Epithelial cell of esophagus (primary cell): ENCODE measurements at places on chromosomes 11 and 22.

DNA sequence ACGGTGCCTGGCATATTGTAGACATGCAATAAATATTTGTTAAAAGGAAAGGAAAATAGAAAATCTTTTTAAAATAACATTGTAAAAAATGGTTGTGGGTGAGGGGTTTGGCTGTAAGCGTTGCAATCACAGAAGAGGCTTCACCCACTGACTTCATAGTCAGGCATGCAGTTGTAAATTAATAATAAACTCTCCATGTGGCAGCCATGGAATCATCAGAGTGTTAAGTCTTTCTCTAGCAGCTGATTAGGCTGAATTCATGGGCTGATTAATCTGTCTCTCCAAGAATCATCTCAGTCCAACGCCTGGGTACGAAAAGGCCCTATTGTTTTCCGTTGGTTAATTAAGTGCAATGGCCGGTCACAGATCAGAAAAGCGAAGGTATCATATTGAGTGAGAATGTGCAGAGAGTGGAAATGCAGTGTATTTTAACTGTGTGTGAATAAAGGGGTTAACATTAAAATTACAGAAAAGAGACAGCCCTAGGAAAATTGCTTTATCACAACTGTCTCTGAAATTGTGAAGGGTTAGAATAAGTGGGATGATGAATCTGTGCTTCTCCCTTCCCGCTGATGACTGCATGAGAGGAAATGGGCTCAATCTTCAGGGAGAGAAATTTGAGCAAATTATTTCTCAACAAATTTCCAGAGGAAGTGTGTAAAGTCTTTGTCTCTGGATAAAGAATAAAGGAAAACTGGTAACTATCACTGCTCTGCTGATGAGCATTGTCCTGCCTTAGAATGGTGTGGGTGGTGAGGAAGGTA lies 269.0 kb downstream of the FAM76B start:
- no peak for DNase-seq

- DNase-seq: no peak
Observed at GRCh38 chr11:59356561-59356960, 2.1 kb upstream of the OR5AN1 start.

DNA sequence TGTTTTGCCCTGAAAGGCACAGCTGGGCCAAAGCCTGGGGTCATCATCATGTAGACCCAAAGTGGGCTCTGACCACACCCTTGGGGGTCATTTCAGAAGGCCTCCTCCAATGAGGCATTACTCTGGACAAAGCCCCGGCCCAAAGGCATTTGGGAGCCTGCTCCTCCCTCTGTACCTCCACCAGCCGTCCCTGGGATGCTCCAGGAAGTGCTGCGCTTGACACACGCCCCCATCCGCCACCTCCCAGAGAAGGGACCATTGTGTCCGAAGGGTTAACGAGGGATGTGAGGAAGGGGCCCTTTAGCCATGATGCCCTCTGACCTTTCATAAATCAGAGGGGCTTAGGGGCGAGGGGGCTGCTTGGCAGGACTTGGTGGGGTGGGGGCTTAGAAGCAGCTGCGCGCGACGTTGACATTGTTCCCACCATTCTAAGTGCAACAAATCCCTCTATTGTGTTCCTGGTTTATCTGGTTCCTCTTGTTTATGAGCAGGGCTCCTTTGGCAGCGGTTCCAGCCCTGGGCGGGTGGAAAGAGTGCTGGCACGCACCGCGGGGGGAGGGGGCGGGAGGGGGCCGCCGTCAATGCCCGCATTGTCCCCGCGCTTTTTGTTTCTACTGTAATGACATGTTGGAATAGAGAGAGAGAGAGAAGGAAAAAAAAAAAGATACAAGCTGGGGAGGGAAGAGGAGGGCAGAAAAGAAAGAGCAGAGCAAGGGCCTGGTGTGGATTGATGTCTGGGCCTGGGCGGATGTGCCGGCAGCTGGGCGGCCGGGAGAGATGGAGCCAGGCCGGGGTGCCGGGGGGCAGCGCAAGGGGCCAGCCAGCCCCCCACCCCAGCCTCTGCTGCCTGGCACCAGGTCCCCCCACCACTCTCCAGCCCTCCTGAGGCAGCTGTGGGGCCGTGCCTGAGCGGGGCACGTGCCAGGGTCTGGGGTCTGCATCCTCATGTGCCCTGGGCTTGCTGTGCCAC lies 32.1 kb upstream of the SOX10 start:
- peak; percentile 64 for DNase-seq

GRCh38 chr11:112949781-112950575 lies 11.2 kb upstream of the NCAM1 start:
- no peak for DNase-seq

- no peak for DNase-seq
Observed at GRCh38 chr22:19972652-19973550, 31.3 kb upstream of the TXNRD2 start.

DNA sequence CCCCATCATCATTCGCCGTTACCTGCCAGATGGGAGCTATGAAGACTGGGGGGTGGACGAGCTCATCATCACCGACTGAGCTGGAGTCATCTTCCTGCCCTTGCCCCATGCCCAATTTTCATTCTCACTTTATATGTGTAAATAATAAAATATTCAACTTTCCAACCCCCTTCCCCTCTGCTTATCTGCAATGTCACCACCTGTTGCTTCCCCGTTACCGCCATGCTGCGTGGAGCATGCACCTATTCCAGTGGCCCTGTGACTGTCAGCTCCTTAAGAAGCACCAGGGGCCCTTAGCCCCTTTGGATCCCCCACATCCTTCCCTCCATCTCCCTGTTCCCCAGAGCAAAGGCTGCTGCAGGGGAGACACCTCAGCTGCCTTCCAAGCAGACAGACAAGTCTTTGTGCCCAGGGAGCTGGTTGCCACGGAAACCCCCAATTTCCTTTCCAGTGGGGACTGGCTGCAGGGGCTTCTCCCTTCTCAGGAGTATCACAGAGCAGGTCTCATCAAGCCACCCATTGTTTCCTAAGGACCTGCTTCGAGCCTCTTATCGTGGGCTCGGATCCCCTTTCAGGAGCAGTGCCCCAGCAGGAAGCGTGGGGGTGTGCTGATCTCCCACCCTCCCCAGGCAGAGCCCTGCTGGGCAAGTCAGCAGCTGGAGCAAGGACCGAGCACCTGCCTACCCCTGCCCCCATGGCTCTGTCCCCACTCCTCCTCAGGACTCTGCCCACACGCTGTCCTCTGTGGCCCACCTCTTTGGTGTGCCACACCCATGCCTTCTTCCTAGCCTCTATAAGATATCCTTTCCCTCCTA lies 14.3 kb downstream of the POLR2F start:
- DNase-seq: no peak

- DNase-seq: peak; percentile 49
Observed at GRCh38 chr11:7910286-7910788, 20.7 kb downstream of the OR10A6 start.

DNA sequence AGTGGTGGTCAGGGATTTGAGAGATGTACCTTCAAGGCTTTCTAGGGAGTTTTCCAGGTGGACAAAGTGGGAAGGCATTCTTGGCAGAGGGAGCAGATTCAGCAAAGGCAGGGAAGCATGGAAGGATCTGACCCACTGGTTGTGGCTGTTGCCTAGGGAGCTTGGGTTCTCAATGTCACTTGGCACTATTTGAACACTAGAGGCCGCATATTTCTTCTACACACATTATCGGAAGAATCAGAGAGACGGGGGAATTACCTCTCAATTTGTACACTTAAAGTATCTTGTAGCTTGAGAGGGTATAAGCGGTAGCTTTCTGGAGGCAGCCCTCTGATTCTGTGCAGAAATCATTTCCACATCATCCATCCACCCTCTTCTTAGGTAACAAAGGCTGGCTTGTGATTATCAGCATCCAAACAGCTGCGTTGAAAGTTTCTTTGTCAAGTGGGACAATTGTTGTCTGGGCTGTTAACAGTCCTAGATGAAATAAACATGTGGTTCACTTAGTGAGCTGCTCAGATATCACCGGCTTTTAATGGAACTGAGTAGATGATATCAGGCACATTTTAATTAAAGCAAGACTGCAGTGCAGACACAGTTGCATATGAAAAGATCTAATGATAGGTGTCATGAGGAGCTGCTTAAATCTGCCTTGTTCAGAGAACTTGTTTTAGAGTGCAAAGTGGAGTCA lies 2.6 kb downstream of the NELL1 start:
- DNase-seq: peak; percentile 17

GRCh38 chr22:48088926-48089536 lies 1326.6 kb downstream of the TBC1D22A start:
- no peak for DNase-seq

GRCh38 chr22:37345863-37346504 lies 63.7 kb downstream of the CYTH4 start:
- DNase-seq: peak; percentile 13

DNA sequence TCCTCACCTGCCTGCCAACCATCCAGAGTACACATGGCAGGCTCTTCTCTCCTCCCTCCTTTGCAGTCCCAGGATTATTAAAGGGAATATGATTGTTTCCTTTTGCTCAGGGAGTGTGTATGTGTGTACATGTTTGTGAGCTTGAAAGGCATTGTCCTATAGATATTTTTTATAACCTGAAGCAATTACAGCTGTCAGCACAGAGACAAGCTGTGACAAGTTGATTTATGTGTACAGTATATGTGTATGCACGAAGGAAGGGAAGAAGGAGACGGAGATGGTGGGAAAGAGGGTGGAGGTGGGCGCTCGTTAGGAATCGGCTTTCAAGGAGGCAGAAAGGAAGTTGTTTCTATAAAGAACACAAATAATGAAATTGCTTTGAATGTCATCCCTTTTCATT lies 537.0 kb downstream of the NTM start:
- DNase-seq: peak; percentile 62

GRCh38 chr11:61023966-61024295 lies 52.5 kb downstream of the CD6 start:
- DNase-seq: no peak

GRCh38 chr22:43819421-43819921 lies 7.4 kb upstream of the EFCAB6 start:
- DNase-seq: no peak

- DNase-seq: no peak
Observed at GRCh38 chr11:86969258-86969657, 14.1 kb upstream of the FZD4 start.

DNA sequence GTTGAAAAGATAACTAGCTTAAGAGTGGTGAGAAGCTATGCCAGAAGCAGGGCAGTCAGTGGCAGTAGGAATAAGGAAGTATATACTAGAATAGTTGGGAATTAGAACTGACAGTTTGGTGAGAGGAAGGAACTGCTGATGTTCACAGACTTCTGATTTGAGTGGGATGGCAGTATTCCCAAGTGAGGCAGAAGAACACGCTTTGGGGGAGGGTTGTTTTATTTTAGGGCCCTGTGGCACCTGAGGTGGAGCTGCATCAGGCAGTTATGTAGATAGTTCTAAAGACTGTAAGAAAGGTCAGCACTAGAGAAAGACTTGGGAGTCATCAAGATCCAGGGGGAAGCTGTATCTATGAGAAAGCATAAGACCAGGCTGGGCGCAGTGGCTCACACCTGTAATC lies 66.3 kb upstream of the TNRC6B start:
- DNase-seq: no peak

DNA sequence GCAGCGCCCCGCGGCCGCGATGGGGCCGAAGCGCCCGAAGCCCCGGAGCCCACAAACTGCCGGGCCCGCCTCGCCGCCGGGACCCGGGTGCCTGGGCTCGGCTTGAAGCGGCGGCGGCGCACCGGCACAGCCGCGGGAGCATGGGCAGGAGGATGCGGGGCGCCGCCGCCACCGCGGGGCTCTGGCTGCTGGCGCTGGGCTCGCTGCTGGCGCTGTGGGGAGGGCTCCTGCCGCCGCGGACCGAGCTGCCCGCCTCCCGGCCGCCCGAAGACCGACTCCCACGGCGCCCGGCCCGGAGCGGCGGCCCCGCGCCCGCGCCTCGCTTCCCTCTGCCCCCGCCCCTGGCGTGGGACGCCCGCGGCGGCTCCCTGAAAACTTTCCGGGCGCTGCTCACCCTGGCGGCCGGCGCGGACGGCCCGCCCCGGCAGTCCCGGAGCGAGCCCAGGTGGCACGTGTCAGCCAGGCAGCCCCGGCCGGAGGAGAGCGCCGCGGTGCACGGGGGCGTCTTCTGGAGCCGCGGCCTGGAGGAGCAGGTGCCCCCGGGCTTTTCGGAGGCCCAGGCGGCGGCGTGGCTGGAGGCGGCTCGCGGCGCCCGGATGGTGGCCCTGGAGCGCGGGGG lies 346 bp downstream of the FJX1 start:
- DNase-seq: peak; percentile 62

- DNase-seq: no peak
Observed at GRCh38 chr11:74842967-74843366, 94.3 kb downstream of the RNF169 start.

DNA sequence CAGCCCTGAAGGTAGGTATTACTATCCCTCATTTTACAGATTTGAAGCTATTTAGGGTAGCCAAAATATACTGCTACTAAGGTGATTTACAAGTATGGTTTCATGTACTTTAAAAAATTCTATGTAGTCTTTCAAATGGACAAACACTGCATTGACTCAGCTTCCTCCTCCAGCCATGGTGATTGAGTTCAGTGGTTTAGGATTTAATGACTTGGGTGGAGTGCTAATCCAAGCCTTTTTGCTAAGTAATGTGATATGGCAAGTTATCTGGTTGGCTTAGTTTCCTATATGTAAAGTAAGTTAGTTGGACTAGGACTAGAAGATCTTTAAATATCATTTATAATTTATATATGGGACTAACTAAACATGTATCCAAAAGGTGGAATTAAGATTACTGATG lies 77.9 kb downstream of the ARHGAP20 start:
- no peak for DNase-seq

- peak; percentile 64 for DNase-seq
Observed at GRCh38 chr22:38172832-38173640, 8.6 kb downstream of the PLA2G6 start.

GRCh38 chr22:50507421-50507990 lies at the start of gene LMF2:
LMF2 (minus strand) TSS chr22:50507702; CDS start chr22:50507675, 27 bp downstream.
- DNase-seq: peak; percentile 87

GRCh38 chr22:21797444-21798221 lies 62.0 kb upstream of the YPEL1 start:
- DNase-seq: no peak

GRCh38 chr11:30479899-30480298 lies 106.3 kb downstream of the MPPED2 start:
- DNase-seq: no peak

DNA sequence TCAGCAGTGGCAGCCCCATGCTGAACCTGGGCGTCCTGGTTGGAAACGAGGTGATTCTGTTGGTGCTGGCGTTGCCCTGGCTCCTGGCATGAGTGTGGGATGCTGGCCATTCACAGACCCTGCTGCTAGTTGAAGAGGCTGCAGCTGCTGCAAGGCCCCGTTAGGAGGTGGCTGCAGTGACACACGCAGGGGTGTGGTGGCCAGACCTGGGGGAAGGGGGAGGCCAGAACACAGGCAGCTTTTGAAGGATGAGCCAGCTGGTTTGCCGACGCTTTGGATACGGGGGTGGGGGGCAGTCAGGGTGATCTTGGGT lies 77.2 kb downstream of the MORC2 start:
- DNase-seq: no peak
